GM04503 (cell line): ENCODE measurements at places on chromosomes 1 and 21.

DNA sequence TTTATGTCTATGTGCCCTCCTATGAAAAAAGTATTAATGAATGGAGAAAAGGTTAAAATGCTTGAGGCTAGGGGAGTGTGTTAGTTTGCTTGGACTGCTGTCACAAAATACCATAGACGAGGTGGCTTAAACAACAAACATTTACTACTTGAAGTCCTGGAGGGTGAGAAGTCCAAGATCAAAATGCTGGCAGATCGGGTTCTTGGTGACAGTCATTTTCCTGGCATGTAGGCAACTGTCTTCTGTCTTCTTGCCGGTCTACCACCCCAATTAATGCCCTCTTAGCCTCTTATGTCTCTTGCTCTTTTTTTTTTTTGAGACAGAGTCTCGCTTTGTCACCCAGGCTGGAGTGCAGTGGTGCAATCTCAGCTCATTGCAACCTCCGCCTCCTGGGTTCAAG lies 15.0 kb downstream of the ARID1A start:
- no peak for DNase-seq

DNA sequence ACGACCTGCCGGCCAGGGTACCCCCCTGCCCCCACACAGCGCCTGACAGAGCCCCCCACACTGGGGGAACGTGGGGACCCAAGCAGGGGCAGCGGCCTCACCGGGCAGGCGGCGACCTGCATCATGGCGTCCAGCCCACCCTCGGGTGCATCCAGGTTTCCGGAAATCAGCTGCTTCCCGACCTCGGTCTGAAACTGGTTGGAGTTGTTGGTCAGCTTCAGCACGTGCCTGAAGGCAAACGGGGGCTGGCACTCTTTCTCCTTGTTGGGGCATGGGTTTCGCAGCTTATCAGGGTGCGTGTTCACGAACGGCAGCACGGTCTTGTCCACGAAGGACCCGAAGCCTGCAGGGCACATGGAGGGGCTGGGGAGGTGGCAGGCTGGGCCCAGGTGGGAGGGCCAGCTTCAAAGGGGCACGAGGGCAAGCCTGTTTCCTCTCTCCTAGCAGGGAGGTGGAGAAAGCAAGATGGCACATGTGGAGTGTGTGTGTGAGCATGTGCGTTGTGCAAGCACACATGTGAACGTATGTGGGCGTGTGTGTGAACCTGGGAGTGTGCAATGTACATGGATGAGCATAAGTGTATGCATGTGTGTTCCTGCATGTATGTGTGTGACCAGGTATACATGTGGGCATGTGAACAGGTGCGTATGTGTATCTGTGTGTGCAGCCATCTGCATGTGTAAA lies 19.2 kb downstream of the ITGB2 start:
- DNase-seq = no peak

- DNase-seq = no peak
These were observed 27.7 kb downstream of the UCHL5 start for GRCh38 chr1:193031431-193031830.

- no peak for DNase-seq
These were observed 44.0 kb downstream of the PTAFR start for GRCh38 chr1:28132171-28133167.

DNA sequence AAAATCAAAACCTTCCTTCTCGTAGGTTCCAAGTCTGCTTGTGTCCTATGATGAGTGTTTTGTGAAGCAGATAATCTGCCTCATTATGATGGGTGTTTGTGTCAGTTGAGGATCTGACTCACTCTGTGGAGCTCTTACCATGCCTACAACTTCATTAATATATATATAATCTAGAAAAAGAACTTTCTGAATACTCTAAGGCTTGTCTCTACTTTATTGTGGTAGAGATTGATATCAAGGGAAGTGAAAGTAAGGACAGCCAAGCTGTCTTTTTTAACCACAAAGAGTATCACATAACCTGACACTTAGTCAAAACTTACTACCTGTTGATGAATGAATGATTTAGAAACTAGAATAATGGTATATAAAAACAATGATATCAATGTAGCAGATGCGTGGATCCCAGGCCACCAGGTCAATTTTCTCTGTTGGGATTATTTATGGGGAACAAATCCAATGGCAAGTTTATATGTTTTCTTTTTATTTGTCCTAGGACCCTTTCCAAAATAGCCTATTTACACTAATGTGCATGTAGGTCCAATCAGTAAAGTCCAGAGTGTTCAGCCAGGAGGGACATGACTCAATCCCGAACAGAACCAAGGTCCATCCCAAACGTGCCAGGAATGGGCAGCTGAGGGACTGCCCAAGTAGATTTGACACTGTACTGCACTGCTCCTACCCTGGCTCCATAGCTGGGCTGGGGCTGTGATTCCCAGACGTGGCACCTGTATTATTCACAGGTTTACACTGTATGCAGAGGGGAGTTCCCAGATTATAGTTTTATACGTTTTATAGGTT lies 182.3 kb upstream of the GREM2 start:
- DNase-seq = no peak

GRCh38 chr1:53498555-53499131 lies 39.4 kb downstream of the DMRTB1 start:
- no peak for DNase-seq

DNA sequence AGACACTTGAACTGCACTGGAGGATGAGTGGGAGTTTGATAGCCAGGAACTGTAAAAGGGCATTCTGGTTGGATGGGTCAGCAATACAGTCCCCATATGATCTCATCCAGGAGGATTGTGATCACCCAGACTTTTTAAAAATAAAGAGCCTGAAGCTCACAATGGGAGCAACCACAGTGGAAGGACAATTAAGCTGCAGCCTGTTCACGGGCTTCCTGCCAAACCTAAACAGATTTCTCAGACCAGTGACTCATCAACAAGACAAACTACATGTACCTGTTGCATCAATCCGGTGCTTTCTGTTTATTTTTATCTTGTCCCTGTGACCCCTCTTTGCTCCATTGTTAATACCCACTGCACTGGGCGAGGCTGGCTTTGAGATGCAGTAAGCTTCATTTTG lies 52.3 kb downstream of the PAPPA2 start:
- DNase-seq = peak; percentile 10

GRCh38 chr1:221921936-221922335 lies 180.0 kb upstream of the DUSP10 start:
- DNase-seq = no peak

GRCh38 chr21:35579520-35580293 lies 480.6 kb downstream of the SETD4 start:
- DNase-seq = no peak

DNA sequence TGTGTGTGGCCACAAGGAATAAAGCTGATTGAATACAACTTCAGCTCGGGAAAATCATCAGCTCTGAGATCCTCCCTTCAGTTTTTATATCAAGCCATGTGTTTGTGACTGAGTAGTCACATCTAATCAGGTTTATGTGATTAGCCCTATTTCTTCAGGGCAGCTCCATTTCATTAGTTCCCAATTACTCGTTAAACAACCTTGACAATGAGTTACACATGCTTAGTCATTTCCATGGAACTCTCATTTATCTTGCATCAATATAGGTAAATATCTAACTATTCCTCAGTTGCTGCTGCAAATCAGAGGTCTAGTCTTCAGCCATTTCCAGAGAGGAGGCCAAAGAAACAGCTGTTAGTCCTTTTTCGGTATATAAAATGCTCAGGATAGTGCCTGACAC lies 16.3 kb downstream of the CRB1 start:
- DNase-seq = no peak

GRCh38 chr1:111821121-111821745 lies 65.5 kb downstream of the DDX20 start:
- no peak for DNase-seq

DNA sequence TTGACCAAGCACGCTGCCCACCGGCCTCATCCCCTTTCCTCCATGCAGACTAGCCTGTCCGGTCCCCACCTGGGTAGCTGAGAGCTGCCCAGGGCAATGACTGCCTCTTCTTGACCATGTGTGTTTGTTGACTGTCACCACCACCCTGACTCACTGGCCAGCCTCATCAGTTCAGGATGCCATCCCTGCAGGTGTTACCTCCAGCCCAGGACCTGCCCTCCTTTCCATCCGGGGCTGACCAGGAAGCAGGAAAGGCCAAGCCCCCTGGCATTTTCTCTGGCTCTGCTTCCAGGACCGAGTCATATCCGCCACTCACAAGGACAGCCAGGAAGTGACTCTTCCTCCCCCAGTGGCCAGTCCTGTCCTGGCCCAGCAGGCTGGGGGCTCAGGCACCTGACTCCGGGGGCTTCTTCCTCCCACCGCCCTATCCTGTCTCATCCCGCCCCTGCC lies 17.1 kb downstream of the EPHA2 start:
- DNase-seq = no peak

DNA sequence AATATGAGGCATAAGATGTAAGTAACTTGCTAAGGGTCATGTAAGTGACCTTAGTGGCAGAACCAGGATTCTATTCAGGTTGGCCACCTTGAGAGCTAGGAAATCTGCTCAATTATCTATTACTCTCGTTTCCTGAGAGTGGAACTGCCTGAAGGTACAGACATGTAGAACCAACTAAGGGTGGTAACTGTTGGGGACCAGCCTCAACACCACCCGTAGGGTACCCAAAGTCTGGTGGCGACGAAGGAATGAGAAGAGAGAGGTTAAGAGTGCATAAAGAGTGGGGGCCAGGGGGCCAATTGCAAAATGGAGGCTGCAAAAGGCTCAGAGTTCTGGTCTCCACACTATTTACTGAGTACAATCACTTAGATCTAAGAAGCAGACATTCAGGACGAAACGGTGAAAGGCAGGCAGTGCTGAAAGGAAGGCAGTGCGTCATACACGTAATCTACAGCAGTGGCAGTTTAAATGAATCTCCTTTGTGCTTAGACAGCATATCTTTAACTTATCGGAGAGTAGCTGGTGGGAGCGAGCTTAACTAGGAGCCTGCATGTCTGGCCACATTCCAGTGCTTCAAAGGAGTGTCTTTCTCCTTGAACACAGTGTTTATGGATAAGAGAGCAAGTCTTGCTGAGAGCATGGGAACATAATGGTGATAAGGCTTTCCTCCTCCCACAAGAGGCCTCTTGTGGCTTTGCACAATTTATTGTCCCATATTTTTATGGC lies 25.0 kb downstream of the SRSF4 start:
- no peak for DNase-seq

DNA sequence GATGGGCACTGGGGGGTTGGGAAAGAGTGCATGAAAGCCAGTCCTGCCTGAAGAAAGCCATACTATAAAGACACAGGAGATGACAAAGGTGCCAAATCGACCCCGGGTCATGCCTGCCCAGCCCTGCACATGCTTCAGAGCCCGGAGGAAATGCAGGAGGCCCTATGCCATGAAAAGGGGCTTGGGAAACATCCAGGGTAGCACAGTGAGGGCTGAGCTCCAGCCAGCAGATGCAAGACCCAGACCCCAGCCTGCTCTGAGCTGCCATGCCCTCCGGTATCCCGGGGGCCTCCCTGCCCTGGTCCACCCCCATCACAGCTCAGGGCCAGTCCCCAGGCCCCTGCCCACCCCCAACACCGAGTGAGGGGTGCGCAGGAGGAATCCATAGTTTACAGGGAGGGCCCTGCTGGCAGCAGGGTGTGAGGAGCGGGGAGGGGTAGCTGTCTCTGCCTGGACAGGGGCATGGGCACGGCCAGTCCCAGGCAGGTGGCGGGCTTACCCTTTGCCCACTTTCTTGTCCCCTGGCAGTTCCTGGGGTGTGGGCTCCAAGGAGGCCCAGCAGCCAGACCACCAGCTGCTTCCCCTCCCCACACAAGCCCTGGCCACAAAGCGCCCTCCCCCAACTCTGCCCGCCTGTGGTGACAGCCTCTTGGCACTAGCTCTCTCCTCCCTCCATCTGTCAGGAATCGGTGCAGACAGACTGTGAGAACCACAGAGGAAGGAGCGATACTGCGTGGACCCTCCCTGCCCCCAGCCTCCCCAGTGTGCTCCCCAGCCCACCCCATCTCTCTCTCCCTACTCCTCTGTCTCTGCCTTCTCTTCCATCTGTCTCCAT lies 16.8 kb downstream of the LRP8 start:
- DNase-seq = no peak

- DNase-seq = no peak
These were observed 296 bp upstream of the RNPEP start for GRCh38 chr1:201982082-201982622.

DNA sequence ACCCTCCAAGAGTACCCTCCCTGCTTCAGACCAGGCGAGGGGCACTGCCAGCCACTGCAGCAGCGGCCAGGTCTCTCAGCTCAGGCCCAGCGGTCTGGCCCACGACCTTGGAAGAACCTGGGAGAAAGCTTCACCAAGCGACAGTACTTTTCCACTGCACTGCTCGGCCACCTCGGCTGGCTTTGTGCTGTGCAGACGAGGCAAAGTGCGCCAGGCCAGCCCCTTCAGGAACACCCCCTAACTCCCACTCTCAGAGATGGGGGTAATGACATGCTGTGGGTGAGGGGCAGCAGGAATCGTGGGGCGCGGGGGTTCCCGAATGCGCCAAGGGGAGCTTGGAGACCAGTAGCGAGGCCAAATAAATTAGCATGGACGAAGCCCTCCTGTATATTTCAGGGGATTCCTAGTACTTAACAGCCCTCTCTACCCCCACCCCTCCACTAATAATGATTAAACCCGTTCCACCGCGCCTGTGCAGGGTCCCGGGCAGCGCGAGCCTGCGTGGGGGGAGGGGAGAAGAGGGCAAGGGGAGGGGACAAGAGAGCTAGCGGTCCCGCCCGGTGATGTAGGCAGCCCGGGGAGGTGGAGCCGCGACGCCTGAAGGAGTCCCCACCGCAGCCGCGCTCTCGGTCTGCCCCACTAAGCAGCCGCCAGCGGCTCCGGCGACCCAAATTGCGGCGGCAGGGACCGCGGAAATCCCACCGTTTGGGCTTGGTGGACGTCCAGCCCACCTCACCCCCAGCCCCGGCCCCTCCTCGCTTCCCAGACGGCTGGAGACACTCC lies at the start of gene FAM43B:
TSS of gene FAM43B (plus strand) at position 629 of the 783 bp plus-strand sequence. CDS start 401 bp downstream, outside the sequence.
- no peak for DNase-seq

DNA sequence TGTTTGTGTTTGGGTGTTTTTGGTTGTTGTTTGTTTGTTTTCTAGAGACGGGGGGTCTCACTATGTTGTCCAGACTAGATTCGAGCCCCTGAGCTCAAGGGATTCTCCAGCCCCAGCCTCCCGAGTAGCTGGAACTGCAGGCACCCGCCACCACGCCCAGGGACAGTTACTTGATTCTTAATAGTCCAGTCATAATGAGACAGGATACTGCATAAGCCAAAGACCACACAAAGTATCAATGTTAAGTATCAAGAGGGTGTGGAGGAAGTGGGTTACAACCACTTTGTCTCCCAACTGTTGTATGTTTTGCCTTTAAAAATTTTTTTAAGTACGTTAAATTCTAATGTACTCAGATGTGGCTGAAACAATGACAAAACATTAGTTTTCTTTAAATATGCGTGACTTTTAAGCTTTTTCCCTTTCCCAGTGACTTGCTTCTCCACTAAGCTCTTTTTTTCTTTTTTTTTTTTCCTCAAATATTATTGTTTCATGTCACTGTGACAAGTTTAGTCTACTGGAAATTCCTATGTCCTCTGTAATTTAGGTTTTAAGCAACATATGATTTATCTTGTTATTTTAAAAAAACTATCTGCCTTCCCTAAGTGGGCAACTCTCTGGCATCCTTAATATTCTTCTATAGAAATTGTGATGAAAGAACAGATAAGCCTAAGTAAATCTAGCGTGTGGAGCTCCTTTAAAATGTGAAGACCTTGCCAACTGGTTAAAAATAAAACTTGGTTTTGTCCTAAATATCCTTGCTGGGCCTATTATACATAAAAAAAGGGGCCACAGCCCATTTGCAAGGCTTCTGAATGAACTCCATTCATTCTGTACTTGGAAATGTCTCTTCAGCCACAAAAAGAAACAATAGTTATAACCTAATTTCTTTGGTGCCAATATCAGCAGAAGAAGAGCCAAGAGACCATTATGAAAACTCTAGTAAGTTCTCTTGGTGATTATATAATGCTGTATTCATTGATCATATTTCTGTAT lies 56.2 kb upstream of the DPH5 start:
- DNase-seq = no peak
